ENCODE measurements at places on chromosomes 1 and 21.
A peak's percentile ranks its signal among the peaks of the same experiment; 100 is the strongest.

GRCh38 chr21:19405326-19405725 is 1001.7 kb upstream of the TMPRSS15 start:
- DNase-seq: no peak

DNA sequence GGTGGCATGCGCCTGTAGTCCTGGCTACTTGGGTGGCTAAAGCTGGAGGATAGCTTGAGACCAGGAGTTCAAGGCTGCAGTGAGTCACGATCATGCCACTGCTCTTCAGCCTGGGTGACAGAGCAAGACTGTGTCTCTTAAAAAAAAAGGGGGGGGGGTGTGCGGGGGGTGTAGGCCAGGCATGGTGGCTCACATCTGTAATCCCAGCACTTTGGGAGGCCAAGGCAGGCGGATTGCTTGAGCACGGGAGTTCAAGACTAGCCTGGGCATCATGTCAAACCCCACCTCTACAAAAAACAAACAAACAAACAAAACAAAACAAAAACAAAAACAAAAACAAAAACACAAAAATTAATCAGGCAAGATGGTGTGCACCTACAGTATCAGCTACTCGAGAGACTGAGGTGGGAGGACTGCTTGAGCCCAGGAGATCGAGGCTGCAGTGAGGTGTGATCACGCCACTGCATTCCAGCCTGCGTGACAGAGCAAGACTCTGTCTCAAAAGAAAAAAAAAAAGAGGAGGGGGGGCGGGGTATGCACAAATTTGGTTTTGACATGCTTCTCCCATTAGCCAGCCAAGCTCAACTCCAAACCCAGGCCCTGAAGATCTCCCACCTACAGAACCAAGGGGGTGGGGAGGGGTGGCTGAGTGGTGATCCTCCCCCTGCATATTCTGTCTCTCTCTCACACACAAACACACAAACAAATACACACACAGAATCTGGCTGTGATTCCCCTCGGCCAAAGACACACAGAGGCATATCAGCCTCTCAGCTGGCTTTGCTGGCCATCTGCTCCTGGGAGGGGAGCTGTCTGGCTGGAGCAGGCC is 3.1 kb downstream of the PTAFR start:
- no peak for DNase-seq

DNA sequence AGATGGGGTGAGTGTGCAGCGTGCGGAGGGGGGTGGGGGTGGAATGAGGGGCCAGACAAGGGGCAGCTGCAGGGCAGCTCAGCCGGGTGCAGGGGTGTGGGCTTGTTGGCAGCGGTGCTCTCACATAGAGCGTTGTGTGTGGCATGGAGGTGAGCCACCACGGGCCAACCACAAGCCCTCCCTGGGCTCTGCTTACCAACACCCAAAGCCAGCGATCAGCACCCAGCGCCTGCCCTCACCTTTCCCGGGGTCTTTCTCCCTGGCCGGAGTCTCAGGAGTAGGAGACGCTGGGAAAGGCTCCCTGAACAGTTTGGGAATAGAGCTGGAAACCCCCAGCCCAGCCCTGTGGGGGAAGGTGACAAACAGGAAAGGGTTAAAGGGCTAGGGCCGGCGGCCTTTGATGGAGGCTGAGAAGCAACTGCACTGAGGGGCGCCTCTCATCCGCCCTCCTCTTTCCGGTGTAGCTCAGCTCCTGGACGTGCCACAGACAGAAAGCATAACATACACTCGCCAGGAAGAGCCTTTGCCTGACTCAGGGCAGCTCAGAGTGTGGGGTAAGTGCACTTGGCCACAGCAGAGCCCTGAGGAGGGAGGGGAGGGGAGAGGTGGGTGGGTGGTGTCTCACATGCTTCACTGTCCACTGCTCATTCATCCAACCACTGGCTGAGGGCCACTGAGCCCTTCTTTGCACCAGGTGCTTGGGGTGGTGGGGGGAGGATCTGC is 577 bp downstream of the IKBKE start:
- no peak for DNase-seq

DNA sequence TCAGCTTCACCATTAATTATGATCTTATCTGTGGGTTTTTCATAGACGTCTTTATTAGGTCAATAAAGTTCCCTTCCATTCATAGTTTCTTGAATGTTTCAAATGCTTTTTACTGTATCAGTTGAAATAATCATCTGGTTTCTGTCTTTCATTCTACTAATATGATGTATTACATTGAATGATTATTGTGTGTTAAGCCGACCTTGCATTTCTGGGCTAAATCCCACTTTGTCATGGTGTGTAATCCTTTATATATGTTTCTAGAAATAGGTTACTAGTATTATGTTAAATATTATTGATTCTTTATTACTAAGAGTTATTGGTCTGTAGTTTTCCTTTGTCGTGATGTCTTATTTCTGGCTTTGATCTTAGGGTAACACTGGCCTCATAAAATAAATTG is 134.9 kb downstream of the FASLG start:
- no peak for DNase-seq

GRCh38 chr1:25599969-25600610 is 16.5 kb upstream of the MAN1C1 start:
- DNase-seq: no peak

- DNase-seq: peak; percentile 47
Observed at GRCh38 chr1:89843273-89844130, 22.7 kb downstream of the LRRC8D start.

GRCh38 chr1:156393095-156393494 is 24.1 kb downstream of the RHBG start:
- no peak for DNase-seq

- DNase-seq: no peak
Observed at GRCh38 chr1:22288593-22289241, 145.8 kb upstream of the WNT4 start.

GRCh38 chr1:181107711-181108110 is 19.2 kb downstream of the IER5 start:
- no peak for DNase-seq

- no peak for DNase-seq
Observed at GRCh38 chr1:17594690-17595601, 55.4 kb downstream of the ARHGEF10L start.

DNA sequence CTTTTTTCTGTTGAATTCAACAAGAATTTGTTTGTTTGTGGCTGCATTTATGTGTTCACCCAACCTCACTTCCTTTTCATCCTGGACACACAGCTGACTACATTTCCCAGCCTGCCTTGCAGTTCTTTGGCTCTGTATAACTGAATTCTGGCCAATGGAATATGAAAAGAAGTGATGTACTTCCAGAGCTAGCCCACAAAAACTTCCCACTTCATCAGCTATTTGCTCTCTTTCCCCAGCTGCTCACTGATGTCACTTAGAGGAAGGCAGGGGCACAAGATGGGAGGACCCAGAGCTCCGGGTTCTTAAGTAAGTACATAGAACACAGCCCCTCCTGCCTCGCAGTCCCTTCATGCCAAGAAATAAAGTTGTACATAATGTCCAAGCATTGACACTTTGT is 235.0 kb upstream of the FGGY start:
- no peak for DNase-seq

DNA sequence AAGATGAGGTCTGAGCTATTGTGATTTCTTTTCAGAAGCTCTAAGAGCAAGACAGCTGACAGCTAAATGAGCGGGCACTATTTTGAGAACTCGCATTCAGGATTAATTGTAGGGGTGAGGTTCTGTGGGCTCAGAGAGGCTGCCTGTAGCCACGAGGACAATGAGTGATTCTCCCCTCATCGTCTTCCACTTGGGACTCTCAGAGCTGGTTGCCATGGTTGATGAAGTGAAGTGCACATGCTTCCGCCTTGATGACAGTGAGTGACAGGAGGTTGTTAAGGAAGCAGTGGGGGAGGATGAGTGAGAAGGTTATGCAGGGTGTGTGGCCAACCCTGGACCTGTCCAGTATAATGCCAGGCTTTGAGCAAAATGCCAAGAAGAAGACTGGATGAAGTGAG is 341.7 kb downstream of the PCP4 start:
- no peak for DNase-seq

GRCh38 chr1:58575551-58576324 is 1.3 kb downstream of the TACSTD2 start:
- DNase-seq: no peak

DNA sequence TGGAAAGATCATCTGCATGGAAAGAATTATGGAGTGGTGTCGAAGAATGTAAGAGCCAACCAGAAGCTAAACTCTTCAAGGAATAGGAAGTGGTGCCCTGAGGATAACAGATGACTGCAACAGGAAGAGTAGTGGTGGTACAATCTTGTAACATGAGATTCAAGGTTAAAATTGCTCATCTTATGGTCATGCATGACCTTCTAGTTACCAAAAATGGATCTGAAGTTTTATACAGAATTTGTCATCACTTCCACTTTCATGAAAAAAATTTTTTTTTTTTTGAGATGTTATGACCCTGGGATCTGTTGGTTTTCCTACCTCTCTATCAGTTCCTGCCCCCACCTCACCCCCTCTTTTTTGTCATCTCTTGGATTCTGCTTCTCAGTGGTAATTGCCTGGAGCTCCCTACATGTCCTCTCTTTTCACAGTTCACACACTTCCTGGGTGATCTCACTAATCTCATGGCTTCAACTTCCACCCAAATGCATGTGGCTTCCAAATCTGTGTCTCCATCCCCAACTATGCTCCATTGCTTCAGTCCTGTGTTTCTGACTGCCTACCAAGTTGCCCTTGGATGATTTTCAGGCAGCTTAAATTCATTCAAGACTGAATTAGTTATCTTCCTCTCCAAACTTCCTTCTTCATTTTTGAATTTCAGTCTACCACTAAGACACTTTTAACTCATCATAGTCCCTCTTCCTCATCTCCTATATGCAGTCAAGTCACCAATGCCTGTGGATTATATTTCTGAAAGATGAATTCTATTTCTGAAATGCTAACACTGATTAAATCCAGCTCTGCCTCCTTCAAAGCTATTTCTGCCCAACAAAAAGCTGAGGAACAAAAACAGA is 48.4 kb downstream of the SLAMF6 start:
- DNase-seq: no peak

DNA sequence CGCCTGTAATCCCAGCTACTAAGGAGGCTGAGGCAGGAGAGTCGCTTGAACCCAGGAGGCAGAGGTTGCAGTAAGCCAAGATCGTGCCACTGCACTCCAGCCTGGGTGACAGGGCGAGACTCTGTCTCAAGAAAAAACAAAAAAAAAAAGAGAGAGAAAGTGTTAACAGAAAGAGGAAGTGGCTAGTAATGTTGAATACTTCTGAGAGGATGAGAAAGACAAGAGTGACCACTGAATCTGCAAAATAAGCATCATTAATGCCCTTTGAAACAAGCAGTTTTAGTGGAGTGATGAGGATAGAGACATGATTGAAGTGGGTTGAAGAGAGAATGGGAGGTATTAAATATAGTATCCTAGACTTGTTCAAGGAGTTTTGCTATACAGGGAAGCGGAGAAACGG is 11.7 kb downstream of the MPZ start:
- DNase-seq: no peak
